A549 (cell line): ENCODE measurements at places on chromosomes 7 and 10.

DNA sequence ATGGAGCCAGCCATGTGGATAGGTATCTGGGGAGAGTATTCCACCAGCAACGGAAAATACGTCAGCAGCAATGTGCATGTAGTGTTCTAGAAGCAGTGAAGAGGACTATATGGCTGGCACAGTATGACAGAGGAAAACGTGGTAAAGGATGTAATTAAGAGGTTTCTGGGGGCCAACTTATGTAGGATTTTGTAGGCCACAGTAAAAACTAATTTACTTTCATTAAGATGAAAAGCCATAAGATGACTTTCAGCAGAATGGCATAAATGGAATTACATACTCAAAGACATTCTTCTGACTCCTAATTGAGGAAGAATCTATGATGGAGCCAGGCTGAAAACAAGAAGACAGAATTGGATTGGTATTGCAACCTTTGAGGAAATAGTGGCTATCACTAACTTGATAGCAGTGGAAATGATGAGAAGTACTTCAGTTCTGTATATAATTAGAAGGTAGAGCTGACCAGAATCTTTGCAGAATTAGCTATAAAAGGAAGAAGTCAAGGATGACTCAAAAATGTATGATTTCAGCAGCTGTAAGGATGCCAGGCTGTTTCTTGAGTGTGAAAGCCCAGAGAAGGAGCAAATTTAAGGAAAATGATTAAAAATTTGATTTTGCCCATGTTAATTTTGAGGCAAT lies 156.7 kb downstream of the MBL2 start:
- DNase-seq, result no peak

DNA sequence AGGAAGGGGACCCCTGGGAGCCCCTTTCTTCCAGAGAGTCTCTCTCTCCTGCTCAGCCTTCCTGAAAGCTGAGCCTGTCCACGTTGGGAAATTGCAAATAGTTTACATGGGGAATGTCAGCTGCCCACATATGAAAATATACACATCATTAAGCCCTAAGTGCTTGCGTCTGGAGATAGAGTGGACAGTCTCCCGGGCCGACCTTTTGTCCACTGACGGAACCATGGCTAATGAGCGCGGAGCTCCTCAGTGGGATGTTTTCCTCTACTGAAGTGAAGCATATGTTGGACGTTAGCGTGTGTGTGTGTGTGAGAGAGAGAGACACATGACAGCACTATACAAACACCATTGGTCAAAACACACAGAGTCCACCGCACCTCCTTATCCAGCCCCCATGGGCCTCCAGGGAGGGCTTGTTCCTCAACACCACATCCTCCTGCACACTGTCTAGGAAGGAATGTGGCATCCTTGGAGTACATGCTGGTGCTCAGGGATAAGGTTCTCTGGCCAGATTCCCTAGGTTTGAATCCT lies 128.4 kb downstream of the RGS10 start:
- DNase-seq, result no peak

DNA sequence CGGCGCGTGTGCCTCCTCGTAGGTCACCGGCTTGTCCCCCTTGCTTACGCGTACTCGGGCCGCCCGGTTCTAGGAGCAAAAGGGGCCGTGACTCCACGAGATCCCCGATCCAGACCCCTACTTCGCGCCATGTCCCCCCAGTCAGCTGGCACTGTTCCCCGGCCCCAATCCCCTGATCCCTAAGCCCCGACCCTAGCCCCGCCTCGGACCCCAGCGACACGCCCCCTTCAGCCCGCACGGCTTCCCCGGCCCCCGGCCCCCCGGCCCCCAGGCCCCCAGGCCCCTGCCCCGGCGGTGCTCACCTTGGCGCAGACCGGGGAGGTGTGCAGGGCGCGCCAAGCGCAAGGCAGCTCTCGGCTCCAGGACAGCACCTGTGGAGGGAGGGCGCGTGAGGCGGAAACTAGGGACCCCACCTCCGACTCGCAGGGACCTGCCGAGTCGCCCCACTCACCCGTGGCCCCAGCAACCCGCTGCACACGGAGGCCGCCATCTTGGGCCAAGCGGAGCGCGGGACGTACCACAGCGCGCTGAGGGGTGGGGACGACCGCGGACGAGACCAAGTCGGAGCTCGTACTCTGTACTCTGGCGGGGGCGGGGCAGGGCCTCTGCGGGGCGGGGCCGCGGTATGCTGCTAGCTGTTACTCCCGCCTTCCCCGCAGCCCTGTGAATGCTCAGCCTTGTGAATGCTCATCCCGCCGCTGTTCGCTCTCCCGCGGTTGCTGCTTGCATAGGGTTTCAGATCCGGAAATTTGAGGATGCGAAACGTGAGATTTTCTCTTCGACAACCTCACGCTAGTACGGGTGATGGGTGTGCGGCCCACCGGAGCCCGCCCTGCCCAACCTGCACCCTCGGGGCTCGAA lies at the start of gene MRPS24:
MRPS24 (minus strand) TSS at position 512 of the 861 bp plus-strand sequence; CDS start at position 490, 22 bp downstream.
- peak; percentile 96 for DNase-seq

GRCh38 chr7:90173127-90173844 lies 19.0 kb downstream of the STEAP1 start:
- no peak for DNase-seq

- peak; percentile 19 for DNase-seq
Measured at GRCh38 chr7:131897016-131897789, 340.8 kb upstream of the PODXL start.

DNA sequence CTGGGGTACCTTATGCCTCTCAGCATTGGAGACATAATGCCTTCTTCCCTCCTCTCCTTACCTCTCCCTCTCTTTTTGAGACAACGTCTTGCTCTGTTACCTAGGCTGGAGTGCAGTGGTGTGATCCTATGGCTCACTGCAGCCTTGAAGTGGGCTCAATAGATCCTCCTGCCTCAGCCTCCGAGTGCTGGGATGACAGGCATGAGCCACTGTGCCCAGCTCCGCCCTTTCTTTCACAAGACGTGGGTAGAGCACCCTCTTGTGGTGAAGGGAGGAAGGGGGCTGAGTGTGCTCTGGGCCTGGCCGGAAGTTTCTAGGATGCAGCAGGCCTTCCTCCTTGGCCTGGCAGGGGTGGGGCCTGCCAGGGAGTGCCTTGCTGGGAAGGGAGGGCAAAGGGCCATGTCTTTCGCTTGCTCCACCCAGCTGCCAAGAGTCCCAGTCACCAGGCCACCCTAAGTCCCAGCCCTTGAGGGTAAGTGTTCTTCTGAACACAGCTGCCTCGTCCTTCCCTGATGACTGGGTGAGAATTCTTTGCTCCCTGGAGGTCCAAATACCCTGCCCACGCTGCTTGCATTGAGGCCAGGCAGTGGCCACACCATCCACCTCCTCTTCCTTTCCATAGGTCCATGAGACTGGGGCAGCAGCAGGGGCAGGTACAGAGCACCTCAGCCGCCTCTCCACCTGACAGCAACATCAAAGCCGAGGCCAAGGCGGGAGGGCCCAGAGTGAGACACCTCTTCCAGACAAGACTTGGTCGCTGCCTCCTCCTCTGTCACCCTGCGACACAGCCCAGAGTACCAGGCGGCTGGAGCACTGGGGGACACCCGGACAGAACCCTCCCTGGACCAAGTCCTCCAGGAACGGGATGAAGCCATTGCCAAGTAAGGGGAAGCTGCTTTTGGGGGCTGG lies 3.7 kb downstream of the ABHD11 start:
- DNase-seq, result peak; percentile 94

DNA sequence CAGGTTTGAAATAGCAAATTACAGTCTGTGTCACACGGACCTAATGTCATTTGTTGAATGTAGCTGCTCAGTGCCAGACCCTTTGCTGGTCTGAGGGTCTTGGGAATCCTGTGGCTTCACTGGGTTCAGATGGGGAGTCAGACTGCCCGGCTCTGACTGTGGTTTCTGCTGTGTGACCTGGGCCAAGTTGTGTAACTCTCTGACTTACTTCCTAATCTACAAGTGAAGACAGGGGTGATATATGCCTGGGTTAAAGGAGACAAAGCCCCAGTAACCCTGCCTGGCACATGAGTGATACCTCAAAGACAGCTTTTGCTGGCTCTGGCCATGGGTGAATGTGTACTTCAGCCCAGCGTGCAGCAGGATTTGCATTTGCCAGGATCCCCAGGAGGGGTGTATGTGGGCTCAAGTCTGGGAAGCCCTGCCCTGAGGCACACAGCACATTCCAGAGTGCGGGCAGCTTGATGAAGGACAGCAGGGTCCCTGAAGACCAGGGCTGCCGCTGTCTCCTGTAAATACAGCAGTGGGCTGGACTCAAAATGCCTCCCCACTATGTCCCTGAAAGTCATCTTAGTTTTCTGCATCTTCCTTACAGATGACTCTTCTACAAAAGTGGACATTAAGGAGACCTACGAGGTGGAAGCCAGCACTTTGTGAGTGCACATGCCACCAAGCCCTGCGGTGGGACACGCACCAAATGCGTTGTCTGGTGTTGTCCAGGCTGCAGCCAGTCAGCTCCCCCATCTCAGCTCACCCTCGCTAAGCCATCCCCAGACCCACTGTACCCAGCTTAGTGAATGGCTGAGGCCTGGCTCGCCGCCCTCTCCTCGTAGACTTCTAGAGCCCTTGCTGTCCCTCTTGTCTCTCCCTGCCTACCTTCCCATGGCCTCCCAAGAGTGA lies 16.4 kb downstream of the NACAD start:
- DNase-seq, result no peak

DNA sequence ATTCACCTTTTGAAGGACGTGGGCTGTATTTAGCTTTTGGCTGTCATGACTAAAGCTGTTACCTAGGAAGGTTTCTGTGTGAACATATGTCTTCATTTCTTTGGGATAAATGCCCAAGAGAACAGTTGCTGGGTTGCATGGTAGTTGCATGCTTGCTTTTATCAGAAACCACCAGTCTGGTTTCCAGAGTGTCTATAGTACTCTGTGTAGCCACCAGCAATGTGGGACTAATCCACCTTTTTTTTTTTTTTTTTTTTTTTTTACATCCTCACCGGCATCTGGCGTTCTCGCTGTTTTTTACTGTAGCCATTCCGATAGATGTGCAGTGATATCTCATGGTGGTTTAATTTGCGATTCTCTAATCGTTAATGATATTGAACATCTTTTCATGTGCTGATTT lies 297.8 kb downstream of the SDK1 start:
- DNase-seq, result no peak

DNA sequence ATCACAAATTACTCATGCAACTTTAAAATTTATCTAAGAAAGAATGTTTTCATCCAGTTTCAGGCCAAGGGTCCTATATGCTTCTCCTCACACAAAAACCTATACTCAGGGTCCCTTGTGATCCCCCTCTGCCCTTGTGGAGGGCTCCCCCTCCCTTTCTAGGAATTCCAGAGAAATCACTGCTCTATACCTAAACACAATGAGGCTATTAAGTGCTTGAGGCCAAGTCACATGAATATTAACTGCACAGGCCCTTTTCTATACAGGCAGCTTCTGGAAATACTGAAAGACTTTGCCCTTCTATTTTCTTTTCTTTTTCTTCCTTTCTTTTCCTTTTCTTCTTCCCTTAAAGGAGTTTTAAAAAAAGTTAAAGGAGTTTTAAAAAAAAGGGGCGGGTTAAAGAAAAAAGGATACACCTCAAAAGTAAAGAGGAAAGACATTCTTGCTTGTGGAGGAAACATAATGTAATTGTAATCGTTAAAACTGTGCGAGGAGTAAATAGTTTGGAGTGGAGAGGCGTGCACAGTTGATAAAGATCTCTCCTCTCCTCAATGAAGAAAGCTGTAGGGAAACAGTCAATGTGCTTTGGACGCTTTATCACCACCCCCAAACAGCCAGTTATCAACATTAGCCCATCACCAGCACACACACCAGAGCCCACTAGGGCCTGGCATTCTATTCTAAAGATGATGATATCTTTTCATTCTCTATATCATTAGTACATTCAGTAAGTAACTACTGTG lies 16.4 kb downstream of the GRB10 start:
- no peak for DNase-seq

- DNase-seq, result no peak
Measured at GRCh38 chr7:141184532-141185190, 110.8 kb downstream of the TMEM178B start.

- no peak for DNase-seq
Measured at GRCh38 chr7:127761196-127761595, 109.2 kb downstream of the SND1 start.

- DNase-seq, result no peak
Measured at GRCh38 chr7:84508606-84509005, 314.0 kb upstream of the SEMA3A start.

GRCh38 chr10:121722665-121723064 lies 124.4 kb upstream of the FGFR2 start:
- DNase-seq, result no peak

- DNase-seq, result no peak
Measured at GRCh38 chr7:128264477-128264876, 23.4 kb downstream of the LEP start.

DNA sequence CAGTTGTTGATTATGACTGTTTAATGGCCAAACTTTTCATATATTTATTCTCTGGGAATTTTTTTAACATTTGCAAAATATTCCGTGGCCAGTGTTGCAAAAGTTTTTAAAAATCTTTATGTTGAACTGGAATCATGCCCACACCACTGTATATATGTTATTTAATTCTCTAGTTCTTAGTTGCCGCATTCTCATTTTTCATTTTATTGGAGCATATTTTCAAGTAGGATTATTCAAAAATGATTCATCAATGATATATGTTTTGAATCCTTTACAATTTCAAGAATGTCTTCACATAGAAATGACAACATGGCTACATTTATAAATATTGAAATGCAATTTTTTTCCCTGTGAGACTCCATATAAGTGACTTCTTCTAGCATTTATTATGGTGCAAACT lies 188.6 kb upstream of the LRRTM3 start:
- no peak for DNase-seq

- no peak for DNase-seq
Measured at GRCh38 chr7:120394595-120394994, 121.6 kb downstream of the KCND2 start.

- DNase-seq, result no peak
Measured at GRCh38 chr7:47508389-47509380, 73.2 kb downstream of the TNS3 start.

DNA sequence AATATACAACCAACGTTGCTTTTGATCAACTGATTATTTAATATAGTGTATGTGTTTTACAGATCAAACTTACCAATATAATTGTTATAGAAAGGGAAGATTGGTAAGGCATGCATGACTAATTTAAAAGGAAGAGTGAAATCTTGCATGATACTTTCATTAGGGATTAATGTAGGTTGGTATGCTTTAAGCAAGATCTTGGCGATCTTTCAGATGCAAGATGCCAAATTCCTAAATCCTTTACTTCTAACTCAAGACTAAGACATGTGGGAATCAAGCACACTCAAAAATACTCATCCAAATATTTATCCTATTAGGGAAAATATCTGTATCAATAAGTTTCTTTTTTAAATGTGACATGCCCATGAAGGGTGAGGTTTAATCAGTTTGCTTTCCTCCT lies 321.4 kb upstream of the MEOX2 start:
- no peak for DNase-seq

DNA sequence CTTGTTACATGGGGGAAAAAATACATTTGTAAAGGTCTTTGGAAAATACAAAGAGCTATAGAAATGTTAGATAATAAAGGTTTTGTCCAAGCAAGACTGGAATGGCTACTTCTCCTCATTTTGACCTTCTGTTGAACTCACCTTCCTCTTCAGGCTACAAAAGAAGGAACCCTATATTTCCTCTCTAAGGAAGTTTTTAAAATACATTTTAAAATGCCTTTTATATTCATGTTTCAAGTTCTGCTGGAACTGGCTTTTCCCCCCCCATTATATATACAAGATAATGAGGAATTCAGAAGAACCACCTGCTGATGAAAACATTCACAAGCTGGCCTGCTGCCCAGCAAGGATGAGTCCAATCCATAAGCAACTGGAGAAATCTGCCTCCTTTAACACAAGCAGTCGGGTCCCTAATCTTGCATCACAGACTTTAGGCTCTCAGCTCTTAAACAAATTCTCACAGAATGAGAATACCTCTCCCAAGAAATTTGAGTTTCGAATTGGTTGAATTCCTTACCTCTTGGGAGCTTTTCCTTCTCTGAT lies 44.6 kb downstream of the MTERF1 start:
- DNase-seq, result no peak
